ENCODE measurements at places on chromosomes 4 and X. TPM values are rescaled to one million over a fixed set of nuclear protein-coding genes. Genes with fewer than 3 reads are reported as not detected.

- no peak overlapping the region for H3K27ac ChIP-seq
- peaks cover 3% of the 10 kb centered on the region for H3K4me1 ChIP-seq
- no peak overlapping the region for H3K4me3 ChIP-seq
- no peak for DNase-seq
- no peaks in the 10 kb centered on the region for H3K27me3 ChIP-seq
Measured at GRCh38 chr4:72006586-72006985, 25.2 kb upstream of the NPFFR2 start.

DNA sequence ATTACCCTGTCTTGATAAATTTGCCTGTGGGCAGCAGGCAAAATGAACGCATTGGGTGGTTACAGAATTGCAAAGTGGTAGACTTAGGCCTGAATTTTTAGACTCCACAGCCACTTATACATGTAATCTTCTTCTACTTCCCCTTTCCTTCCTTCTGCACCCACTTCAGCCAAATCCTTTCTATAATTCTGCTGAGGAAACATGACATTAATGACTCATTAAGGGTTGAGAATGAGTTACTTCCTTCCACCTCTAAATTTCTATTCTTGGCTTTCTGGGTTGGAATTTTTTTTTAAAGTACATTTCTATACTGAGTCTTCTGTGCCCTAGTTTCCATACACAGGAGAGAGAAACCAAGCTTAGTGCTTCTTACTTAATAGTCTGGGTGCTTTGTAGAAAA lies 10.1 kb downstream of the PAPSS1 start:
- H3K4me1 ChIP-seq: peaks cover 33% of the 10 kb centered on the region
- H3K27ac ChIP-seq: peak overlapping the region; percentile 78
- no peaks in the 10 kb centered on the region for H3K27me3 ChIP-seq
- no peak overlapping the region for H3K4me3 ChIP-seq
- DNase-seq: no peak

- peaks cover 2% of the 10 kb centered on the region for H3K4me1 ChIP-seq
- peaks cover 20% of the 10 kb centered on the region for H3K27me3 ChIP-seq
- no peak for DNase-seq
- H3K36me3 ChIP-seq: no peaks in the 10 kb centered on the region
- H3K27ac ChIP-seq: no peak overlapping the region
- H3K4me3 ChIP-seq: no peak overlapping the region
Measured at GRCh38 chr4:1591107-1591506, 93.0 kb downstream of the FAM53A start.

The STATH gene
- not detected for total RNA-seq

DNA sequence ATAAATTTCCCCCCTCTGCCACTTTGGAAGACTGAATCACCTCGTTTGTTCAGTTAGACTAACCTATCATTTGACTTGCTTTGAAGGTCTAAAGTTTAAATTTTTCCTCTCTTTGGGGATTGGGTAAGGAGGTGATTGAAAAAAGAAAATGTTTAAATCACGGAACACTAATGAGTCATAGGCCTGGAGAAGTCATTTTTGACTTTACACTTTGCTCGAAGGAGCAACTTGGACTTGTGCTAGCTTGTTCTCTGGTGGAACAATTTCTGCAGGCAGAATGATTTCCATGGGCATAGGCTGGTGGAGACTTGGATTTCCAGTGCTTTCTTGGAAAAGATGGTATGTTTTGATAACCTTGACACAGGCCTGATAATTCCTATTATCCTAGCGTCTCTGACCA lies 10.5 kb upstream of the GLUD2 start:
- no peak overlapping the region for H3K27ac ChIP-seq
- H3K36me3 ChIP-seq: no peaks in the 10 kb centered on the region
- DNase-seq: no peak
- H3K4me3 ChIP-seq: no peak overlapping the region
- no peaks in the 10 kb centered on the region for H3K27me3 ChIP-seq

GRCh38 chr4:128866691-128867090 lies 57.2 kb downstream of the JADE1 start:
- peaks cover 27% of the 10 kb centered on the region for H3K36me3 ChIP-seq
- no peaks in the 10 kb centered on the region for H3K27me3 ChIP-seq
- H3K27ac ChIP-seq: no peak overlapping the region
- no peak overlapping the region for H3K4me3 ChIP-seq
- H3K4me1 ChIP-seq: peaks cover 4% of the 10 kb centered on the region

DNA sequence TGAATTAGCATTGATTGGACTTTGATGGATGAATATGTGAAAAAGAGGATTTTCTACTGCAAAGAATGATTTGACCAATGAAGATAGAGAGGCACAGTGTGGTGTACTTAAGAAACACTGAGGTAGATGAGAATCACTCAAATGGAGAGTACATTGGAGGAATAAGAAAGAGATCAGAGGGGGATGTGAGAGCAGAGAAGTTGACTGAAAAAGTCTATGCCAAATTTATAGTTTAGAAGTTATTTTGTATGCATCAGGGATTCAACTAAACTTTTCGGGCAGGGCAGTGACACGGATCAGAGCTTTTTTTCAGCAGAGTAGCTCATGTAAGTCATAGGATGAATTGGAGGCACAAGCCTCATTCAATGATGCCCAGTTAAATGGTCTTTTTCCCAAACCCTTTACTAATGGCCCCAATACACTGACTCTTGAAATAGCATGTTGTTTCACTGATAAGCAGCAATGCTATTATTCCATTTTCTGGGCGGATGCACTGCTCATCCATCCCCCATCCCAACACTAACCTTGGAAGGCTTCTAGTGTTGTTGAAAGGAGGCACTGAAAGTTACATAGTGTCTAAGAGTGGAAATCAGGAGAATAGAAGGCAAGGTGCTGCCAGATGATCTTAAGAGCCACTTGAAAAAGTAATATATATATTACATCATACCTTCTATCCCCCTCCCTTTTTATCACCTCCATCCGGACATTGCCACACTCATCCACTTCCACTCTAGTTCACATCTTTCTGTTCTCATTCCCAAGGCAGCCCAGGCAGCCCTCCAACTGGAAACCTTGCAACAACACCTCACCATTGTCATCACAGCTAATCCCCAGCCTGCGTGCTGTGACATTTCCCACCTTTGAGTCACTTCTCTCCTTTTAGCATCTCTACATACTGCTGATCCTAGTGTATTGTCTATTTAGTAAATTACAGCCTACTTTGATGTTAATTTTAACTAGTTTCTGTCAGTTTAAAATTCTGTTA lies 46.1 kb downstream of the ARHGAP24 start:
- no peak overlapping the region for H3K27ac ChIP-seq
- no peaks in the 10 kb centered on the region for H3K27me3 ChIP-seq
- H3K36me3 ChIP-seq: no peaks in the 10 kb centered on the region
- H3K4me3 ChIP-seq: no peak overlapping the region

GRCh38 chr4:84167564-84167963 lies 331.5 kb downstream of the NKX6-1 start:
- no peak overlapping the region for H3K4me3 ChIP-seq
- H3K36me3 ChIP-seq: no peaks in the 10 kb centered on the region
- no peaks in the 10 kb centered on the region for H3K27me3 ChIP-seq

GRCh38 chr4:173246719-173247118 lies 78.1 kb downstream of the GALNT7 start:
- H3K27me3 ChIP-seq: no peaks in the 10 kb centered on the region
- peaks cover 3% of the 10 kb centered on the region for H3K36me3 ChIP-seq
- H3K27ac ChIP-seq: no peak overlapping the region
- no peak overlapping the region for H3K4me3 ChIP-seq
- no peak for DNase-seq

DNA sequence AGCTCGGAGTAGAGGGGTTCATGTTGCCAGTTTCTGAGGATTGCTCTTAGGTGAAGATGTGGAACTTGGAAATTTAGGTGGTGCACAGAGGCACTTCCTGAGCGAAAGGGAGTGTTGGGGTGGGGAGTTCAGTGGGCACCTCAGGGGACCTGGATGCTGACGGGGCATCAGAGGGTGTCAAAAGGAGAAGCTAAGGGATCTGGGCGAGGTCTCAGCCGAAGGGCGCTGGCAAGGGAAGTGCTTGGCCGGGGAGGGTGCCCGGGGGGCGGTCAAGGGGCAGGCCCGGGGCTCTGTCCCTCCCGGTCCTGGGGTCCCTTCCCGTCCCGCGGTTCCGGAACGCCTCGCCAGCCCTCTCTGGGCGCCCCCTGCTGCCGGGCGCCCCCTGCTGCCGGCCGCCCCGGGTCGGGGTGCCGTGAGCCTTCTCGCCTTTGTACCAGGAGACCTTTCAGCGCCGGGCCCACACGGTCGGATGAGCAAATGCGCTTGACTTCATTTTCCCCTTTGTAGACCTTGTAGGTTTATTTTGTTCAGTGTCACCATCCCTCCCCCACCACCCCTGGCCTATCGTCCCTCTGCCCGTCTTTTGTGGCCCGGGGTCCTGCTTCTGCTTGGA lies 3.0 kb upstream of the PHOX2B start:
- no peak overlapping the region for H3K4me3 ChIP-seq
- H3K27ac ChIP-seq: no peak overlapping the region
- DNase-seq: no peak

DNA sequence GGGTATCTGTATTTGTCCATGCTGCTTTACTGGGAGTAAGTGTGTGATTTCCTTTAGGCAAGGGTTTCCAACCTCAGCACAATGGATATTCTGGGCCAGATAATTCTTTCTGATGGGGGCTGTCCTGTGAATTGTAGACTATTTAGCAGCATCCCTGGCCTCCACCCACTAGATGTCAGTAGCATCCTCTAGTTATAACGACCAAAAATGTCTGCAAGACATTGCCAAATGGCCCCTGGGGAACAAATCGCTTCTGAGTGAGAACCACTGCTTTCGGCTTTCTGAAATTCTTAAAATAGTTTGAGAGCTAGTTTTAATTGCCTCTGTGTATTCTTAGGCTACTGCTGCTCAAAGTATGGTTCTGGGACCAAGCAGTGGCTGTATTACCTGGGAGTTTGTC lies 81.2 kb upstream of the GPM6B start:
- DNase-seq: no peak
- H3K4me1 ChIP-seq: peaks cover 10% of the 10 kb centered on the region
- no peaks in the 10 kb centered on the region for H3K36me3 ChIP-seq
- no peak overlapping the region for H3K27ac ChIP-seq
- H3K27me3 ChIP-seq: no peaks in the 10 kb centered on the region

GRCh38 chr4:8037150-8037769 lies 97.6 kb upstream of the AFAP1 start:
- H3K27me3 ChIP-seq: no peaks in the 10 kb centered on the region
- no peaks in the 10 kb centered on the region for H3K36me3 ChIP-seq
- no peak overlapping the region for H3K27ac ChIP-seq
- peaks cover 5% of the 10 kb centered on the region for H3K4me1 ChIP-seq

GRCh38 chrX:23980011-23980441 lies 47.0 kb downstream of the KLHL15 start:
- H3K4me1 ChIP-seq: peaks cover 31% of the 10 kb centered on the region
- H3K4me3 ChIP-seq: no peak overlapping the region
- peaks cover 9% of the 10 kb centered on the region for H3K36me3 ChIP-seq
- no peak for DNase-seq
- H3K27ac ChIP-seq: peak overlapping the region; percentile 15

DNA sequence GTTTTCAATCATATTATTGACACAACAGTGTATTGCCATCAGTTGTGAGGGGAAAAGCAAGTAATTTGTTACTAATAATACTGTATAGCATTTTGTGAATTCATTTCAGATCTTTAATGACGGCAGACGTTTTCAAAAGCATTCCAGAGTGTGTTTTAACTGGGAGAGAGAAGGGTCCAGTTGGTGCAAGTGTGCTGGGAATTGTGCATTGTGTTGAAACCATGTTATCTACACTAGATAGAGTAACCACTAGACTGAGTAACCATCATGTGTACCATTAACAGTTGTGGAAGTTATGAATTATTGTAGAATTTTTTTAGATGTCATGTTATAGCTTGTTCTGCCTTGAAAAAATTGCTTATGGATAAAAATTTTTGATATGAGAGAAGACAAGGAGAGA lies 104.5 kb upstream of the VEGFC start:
- H3K4me1 ChIP-seq: peaks cover 3% of the 10 kb centered on the region
- H3K36me3 ChIP-seq: no peaks in the 10 kb centered on the region
- no peak overlapping the region for H3K4me3 ChIP-seq
- H3K27me3 ChIP-seq: no peaks in the 10 kb centered on the region

DNA sequence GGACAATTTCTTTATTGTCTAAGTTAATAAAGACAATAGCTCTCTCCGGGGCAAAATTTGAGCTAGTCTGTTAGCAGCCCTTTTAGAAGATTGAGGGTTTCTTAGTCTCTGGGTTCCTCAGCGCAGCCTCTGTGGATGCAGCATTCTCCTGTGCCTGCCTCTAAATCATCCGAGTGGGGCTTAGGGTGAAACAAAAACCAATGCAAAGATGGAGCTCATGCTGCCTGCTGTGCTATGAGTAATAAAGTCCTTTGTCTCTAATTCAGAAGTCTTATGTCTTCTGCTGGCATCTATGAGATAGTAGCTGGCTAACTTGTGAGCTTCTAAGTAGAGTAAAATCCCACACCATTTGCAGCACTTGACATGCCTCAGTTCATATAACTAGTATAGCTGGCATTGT lies 67.9 kb downstream of the ANKRD50 start:
- H3K4me1 ChIP-seq: peaks cover 11% of the 10 kb centered on the region
- no peak overlapping the region for H3K4me3 ChIP-seq
- no peak for DNase-seq
- no peak overlapping the region for H3K27ac ChIP-seq
- H3K27me3 ChIP-seq: no peaks in the 10 kb centered on the region
- no peaks in the 10 kb centered on the region for H3K36me3 ChIP-seq

GRCh38 chrX:114162068-114162735 lies 421.7 kb upstream of the HTR2C start:
- H3K4me1 ChIP-seq: no peaks in the 10 kb centered on the region
- no peak for DNase-seq
- H3K27me3 ChIP-seq: no peaks in the 10 kb centered on the region
- peaks cover 3% of the 10 kb centered on the region for H3K36me3 ChIP-seq

- no peak for DNase-seq
- H3K4me3 ChIP-seq: no peak overlapping the region
- H3K27ac ChIP-seq: no peak overlapping the region
- H3K27me3 ChIP-seq: no peaks in the 10 kb centered on the region
- H3K36me3 ChIP-seq: no peaks in the 10 kb centered on the region
- peaks cover 16% of the 10 kb centered on the region for H3K4me1 ChIP-seq
Measured at GRCh38 chr4:48640699-48641098, 139.4 kb downstream of the FRYL start.

The MGARP gene
- 0.34 TPM for total RNA-seq

DNA sequence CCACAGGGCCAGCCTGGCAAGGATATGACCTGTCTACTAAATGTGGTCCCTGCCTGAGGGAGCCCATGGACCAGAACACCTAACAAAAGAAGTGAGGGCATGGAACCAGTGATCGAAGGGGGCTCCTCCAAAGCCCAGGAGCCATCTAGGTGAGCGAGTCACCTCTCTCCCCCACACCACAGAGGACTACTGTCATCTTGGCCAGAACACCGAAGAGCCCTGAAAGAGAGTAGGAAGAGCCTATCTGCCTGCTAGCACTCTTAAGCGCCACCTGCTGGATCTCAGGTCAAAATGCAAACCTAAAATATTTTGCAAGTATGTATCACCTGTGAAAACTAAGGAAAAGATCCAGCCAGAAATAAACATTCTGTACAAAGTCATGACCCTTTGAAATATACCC lies 137.9 kb upstream of the ZXDB start:
- H3K27me3 ChIP-seq: no peaks in the 10 kb centered on the region
- peaks cover 3% of the 10 kb centered on the region for H3K4me1 ChIP-seq
- peaks cover 18% of the 10 kb centered on the region for H3K36me3 ChIP-seq
- no peak overlapping the region for H3K27ac ChIP-seq
- no peak for DNase-seq
